ENCODE measurements at places on chromosomes 4 and X.

DNA sequence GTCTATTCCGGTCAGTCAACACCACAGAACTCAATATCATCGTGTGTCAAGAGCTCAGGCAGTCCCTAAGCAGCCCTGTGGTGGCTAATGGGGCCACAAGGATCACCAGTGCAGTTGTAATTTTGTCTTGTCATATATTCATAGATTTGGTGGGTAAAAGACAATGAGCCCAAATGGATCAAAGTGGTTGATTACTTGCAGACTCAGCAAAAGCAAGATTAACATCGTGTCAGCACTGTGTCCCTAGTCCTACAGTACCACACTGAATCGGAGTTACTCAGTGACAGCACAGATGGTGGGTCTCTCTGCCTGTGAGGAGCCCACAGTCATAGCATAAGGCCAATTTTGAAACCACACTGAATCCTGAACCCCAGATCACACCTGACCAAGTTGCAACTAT is 8.7 kb downstream of the XAGE5 start:
- no peak for DNase-seq

- no peak for DNase-seq
Observed at GRCh38 chr4:159429693-159430035, 326.8 kb downstream of the RAPGEF2 start.

GRCh38 chr4:147328756-147329446 is 152.0 kb upstream of the EDNRA start:
- no peak for DNase-seq

DNA sequence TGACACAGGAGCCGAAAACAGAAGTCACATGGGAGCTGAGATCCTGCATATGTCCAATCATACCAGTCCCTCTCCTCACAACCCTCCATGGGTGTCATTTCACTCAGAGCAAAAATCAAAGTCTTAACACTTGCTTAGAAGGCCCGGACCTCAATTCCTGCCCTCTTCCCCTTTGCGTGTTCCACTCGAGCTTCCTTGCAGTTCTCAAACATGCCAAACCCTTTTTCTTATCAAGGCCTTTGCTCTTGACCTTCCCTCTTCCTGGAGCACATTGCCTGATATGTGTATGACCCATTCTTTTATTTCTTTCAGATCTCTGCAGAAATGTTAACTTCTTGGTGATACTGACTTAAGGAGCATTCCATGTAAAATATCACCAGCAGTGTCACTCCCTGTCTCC is 87.0 kb upstream of the USP38 start:
- DNase-seq, result no peak

GRCh38 chr4:22794732-22795131 is 102.0 kb downstream of the GBA3 start:
- DNase-seq, result no peak

DNA sequence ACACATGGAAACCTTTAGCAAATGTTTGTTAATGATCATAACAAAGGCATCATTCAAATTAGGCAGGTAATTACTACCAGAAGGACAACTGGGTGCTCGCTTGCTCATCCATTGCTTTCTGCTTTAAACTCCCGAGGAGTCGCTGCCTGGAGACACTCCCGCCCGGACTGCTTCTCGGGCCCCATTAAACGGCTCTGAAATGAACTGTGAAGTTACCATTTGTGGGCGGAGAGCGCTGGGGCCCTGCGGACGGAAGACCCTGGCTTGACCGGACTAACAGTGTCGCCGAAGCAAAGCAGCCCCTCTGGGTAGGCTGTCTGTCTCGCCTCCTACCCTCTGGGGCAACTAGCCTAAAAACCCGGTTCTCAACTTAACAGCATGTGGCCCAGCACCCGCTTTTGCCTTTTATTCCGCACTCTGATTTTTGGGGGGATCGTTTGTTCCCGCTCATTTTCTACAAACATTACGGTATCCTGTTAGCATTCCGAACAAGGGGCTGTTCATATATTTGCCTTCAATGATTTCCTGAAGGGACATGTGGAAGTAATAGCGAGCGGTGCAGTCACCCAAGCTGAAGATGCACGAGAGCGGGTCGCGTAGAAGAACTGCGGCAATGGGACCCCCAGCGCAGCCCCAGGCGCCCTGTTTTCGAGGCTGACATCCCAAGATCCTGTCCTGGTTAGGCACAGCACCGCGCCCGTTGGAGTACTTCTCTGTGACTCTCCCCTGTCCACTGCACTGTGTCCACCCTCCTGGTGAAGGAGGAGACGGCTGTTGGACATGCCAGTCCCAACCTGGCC is 1.6 kb upstream of the PDGFRA start:
- DNase-seq, result no peak

GRCh38 chr4:13212936-13213335 is 271.2 kb downstream of the RAB28 start:
- DNase-seq, result no peak

GRCh38 chrX:136209016-136209738 is 42.0 kb downstream of the MAP7D3 start:
- DNase-seq, result peak; percentile 2
